AG10803 (cell line): ENCODE measurements at places on chromosomes 7 and 10.
A peak's percentile ranks its signal among the peaks of the same experiment; 100 is the strongest.

GRCh38 chr10:85986777-85987176 lies 379.8 kb downstream of the GRID1 start:
- DNase-seq = no peak

- DNase-seq = peak; percentile 42
These were observed 54.8 kb upstream of the PLPP4 start for GRCh38 chr10:120402147-120402766.

DNA sequence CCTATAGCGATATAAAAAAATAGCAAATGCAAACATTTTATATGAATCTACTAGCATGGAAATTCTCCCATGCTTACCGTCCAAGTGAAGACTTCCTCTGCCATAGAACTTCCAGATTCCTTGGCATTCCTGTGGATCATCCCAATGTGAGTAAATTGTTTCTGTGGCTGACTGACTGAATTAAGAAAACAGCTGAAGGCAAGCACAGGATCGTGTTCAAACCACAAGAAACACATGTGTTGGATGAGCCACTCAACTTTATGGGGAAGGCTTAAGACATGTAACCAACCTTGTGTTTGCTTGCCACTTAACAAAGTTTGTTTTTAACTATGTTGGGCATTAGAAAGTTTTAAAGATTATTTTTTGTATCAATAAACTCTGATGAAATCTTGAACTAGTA lies 2.6 kb upstream of the MYPN start:
- DNase-seq = peak; percentile 95

GRCh38 chr10:125866421-125867029 lies 14.6 kb downstream of the DHX32 start:
- no peak for DNase-seq

GRCh38 chr10:1301143-1301542 lies 245.0 kb downstream of the WDR37 start:
- no peak for DNase-seq

- DNase-seq = no peak
These were observed at the start of gene UFSP1 for GRCh38 chr7:100888988-100889750. UFSP1 (minus strand) TSS chr7:100889715; CDS start chr7:100889271, 444 bp downstream.

DNA sequence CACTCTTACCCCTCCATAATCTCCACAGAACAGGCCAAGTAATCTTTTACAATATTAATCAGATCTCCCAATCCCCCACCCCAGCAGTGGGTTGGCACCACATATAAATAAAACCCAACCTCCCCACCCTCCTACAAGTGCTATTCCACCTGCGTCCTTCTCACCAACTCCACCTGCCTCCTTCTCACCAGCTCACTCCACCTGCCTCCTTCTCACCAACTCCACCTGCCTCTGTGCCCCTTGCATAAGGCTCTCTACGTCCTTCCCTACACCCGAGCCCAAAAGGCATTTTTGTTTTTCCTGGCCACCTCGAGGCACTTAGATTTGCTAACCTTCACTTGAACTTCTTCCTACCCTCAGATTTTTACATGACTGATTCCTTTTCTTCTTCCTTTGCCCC lies 89.7 kb downstream of the ATE1 start:
- no peak for DNase-seq

DNA sequence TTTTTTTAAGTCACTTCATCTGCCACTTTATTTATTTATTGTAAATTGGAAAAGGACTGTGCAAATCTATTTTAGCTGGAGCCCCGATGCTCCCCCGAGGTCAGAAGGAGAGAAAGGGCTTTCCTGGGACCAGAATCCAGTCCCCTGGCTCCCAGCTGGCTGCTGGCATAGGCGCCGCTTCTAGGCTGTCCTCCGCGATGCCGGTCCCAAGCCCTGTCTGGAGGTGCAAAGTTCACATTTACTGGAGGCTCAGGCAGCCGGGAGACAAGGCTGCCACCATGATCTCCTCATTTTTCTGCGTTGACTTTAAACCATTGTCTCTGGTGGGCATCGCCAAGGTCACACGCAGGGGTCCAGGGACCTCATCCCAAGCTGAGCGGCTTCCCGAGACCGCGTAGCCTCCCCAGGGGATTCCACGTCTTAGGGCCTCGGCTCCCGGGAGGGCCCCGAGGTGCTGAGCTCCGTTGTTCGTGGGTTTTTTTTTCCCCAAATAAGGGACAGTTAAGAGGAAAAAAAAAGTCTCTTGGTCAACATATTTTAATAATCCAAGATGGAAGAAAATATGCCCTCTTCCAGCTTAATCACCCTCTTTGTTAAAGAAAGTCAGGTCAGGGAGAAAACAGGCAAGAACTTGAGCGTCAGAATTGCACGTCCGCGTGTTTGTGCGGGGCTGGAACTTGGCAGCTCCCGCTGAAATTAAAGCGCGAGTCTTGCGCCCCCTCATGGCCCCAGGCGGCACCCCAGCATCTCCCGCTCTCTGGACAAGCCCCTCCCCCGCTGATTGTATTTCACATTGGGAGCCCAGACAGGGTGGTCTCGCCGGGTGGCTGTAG lies 11.9 kb downstream of the RGR start:
- peak; percentile 38 for DNase-seq

- DNase-seq = peak; percentile 88
These were observed 59.7 kb upstream of the HABP2 start for GRCh38 chr10:113493195-113493594.

GRCh38 chr7:27071622-27072390 lies 24.0 kb downstream of the HOXA1 start:
- DNase-seq = no peak

DNA sequence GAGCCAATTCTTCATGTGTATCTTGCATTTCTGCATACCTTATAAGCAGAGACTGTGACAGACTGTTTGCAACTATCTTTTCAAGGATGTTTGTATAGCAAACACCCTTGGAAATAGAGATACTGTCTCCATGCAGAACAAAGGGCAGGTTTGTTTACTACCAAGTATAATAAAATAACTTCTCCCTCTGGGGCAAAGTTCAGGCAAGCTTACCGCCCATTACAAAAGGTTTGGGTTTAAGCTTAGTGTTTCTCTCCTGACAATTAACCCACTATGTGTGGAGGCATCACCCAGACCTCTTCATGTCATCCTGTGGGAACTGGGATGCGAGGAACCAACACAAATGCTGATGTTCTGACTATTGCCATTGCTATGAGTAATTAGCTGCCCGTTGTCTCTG lies 479.1 kb upstream of the ZMIZ1 start:
- no peak for DNase-seq

DNA sequence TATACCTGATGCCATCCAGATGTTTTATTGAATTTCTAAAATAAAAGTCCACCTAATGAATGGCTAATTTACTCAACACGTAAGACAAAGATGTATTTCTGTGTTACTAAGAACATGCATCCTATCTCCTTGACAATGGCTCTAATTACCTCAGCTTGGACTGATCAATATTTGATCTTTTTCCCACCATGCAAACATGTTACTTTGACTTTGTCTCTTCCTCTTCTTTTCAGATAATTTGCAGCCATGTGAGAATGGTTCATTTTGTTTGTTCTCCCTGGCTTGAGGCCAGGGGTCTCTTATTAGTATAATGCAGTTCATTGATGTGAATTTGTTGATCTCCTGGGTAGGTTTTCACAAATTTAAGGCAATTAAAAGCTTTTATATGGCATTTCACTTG lies 302.1 kb downstream of the ADK start:
- no peak for DNase-seq

- peak; percentile 33 for DNase-seq
These were observed 344.9 kb upstream of the CHRM2 start for GRCh38 chr7:136523571-136523970.

DNA sequence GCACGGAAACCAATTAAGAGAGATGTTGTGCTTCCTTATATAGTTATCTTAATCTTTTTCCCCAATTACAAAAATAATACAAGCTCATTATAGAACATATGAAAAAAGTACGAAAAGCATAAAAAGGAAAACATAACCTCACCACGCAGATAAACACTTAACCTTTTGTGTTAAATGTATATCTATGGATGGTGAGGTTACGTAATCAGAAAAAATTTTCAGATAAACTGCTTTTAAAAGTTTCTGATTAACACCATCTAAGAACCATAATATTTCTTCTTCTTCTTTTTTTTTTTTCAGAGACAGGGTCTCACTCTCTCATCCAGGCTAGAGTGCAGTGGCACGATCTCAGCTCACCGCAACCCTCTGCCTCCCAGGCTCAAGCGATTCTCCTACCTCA lies 49.2 kb upstream of the SPOCK2 start:
- DNase-seq = no peak

DNA sequence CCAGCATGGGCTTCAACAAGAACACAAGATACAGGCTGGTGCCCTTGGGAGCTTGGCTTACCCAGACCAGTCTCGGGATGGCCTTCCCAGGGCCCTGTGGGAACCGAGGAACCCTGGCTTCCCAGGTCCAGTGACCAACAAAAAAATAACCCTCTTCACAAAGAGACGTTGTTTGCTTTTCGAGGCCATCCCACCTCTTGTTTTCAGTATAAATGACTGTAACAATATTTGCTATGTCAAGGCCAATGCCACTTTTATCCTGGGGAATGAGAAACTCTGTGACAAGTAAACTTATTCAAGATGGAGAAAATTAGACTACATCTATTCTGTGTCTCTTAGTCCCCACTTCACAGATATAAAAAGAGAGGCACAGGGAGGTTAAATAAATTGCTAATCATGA lies 138.8 kb downstream of the PRPF18 start:
- no peak for DNase-seq

DNA sequence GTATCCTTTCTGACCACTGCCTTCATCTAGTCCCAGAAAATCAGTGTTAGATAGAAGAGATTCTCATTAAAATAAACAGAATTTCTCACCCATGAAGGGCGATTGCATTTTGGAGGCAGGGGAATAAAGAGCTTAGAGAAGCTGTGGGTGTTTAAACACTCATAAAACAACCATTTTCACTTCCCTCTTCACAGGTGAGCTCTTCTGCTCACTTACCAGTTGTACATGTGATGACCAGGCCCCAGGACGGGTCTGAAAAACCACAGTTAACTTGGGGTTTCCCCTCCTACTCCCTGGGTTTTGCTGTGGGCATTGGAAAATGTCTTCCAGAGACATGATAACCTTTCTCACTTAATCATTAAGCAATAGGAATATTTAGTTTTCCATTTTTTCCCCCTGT lies 411.6 kb upstream of the DPP6 start:
- DNase-seq = no peak

- no peak for DNase-seq
These were observed 122.1 kb upstream of the STK17A start for GRCh38 chr7:43460733-43461348.

- DNase-seq = peak; percentile 30
These were observed 21.7 kb downstream of the HIBADH start for GRCh38 chr7:27640884-27641574.

GRCh38 chr7:43591558-43592180 lies 8.8 kb downstream of the STK17A start:
- DNase-seq = peak; percentile 34

DNA sequence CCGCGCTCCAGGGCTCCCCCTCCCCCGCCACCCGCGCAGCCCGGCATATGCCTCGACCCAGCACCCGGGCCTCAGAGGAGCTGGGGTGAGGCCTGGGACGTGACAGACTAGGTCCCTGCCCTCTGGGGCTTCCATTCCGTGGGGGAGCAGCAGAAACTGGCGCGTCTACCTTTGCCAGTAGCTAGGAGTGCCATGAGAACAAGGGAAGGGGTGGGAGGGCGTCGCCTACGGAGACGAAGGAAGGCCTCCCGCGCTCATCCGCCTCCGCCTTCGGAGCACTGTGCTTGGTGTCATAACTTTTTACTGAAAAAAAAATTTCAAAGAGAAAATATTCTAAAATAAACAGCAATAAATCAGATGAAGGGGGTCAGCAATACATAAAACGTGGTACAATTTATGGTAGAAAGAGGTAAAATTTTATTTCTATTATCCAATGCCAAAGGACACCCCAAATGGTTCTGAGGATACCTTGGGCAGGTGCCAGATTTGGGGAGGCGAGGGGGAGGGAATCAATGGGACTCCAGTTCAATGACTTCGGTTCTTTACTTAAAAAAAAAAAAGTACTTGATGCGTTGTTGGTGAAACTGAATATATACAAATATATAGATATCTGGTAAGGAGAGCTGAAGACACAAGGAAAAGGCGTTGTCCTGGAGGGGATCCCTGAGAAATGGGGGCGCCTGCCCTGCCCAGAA lies 35.1 kb upstream of the GRID1 start:
- DNase-seq = no peak

DNA sequence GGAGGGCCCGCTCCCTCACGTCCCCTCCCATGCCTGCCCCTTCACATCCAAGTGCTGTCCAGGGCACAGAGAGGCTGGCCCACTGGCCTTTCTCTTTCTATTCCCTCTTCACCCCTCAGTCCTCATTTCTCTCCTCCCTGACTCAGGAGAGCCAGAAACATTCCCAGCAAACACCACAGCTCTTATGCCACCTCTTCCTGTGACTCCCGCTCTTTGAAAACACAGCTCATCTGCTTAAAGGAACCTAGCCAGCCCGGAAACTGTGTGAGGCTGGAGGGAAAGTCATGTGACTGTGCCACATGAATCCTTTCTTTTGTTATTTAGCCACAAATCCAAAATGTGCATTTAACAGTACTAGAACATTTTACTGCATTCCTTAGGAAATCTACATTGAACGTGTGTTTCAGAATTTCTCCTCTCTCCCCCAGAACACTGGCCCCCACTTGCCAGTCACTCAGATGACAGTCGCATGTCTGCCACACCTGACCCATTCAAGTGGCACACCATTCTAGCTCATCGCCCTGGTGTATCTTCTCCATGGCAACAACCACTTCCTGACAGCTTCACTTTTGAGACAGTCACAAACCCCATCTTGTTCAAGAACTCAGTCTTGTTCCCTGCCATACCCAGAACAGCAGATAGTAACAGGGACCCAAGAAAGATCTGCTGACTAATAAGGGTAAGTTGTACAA lies 42.8 kb downstream of the GRB10 start:
- DNase-seq = peak; percentile 41

GRCh38 chr10:12656518-12657142 lies 307.3 kb downstream of the CAMK1D start:
- DNase-seq = peak; percentile 66

DNA sequence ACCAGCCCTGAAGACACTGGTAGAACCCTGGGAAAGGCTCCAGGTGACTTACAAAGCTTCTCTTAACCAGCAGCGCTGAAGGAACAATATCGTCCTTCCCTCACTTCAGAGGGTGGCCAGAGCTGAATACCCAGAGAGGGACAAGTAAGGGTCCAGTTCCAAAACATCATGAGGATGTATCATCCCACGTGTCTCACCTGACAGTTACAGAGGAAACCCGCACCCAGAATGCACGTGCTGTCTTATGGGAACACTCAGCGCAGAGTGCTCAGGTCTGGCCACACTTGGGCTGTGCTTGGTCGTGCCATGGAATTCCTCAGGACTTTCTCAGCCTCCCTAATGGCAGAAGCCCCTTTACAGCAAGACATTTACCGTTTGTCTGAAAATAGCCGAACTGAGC lies 46.9 kb upstream of the BTBD16 start:
- no peak for DNase-seq

GRCh38 chr10:60135020-60135419 lies 228.7 kb upstream of the CCDC6 start:
- DNase-seq = no peak
